Fibroblast of gingiva (primary cell): ENCODE measurements at places on chromosomes 7 and 10.

DNA sequence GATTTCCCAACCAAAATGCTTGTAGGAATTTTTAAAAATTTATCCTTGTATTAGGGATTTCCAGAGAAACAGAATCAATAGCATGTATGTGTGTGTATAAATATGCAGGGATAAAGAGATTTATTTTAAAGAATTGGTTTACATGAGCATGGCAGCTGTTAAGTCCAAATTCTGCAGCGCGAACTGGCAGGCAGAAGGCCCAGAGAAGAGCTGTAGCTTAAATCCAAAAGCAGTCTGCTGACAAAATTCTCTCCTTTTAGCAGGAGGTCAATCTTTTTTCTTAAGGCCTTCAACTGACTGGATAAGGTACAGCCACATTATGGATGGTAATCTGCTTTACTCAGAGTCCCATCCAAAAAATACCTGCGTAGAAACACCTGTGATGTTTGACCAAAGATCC lies 42.0 kb downstream of the PRR15 start:
- DNase-seq = no peak

DNA sequence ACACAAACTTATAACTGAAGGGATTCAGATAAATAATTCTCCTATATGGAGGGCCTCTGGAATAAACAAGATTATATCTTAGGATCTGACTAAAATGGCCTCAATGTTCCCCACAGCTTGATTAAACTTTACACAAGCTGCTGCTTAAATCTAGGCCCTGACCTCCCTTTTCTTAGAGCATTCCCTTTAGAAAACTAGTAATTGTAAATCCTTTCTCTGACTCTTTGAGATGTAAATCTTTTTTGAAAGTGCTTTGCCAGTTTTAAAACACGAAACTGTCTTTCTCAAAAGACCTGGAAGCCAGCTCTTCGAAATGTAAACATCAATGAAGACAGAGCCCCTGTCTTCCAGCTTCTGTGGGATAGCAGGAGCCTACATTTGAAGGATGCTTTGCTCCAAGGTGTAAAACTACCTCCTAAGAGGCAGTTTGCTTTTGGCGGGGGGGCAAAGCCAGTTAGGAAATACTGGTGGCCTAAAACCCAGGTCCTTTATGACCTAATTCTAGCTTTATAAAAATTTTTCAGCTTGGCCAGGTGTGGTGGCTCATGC lies 758.7 kb downstream of the CNTNAP2 start:
- DNase-seq = no peak

- DNase-seq = no peak
Measured at GRCh38 chr10:125166658-125167057, 6.3 kb upstream of the CTBP2 start.

GRCh38 chr7:85004402-85004801 lies 182.5 kb downstream of the SEMA3D start:
- DNase-seq = no peak

GRCh38 chr7:142420554-142421362 lies 162.9 kb upstream of the PRSS58 start:
- no peak for DNase-seq

GRCh38 chr7:44377681-44378421 lies 52.5 kb upstream of the CAMK2B start:
- DNase-seq = no peak
